ENCODE measurements at places on chromosomes 2 and 18.

DNA sequence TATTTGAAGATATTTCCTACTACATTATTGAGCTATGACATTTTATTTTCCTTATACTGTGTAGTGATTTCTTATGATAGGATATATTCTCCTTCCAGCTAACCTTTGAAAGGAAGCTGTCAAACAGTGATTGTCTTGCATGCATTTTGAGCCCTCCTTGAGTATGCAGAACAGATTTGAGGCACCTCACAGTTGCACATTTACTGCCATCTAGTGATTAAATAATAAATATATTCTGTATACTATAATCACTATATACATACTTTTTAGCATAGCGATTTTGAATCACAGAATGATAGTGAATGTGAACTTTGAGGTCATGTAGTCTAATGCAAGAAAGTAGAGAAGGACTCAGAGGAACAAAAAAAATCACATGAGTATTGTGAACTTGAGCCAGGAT lies 268.4 kb upstream of the CDH19 start:
- DNase-seq: no peak

- no peak for DNase-seq
These were observed 4.1 kb upstream of the RMP24 start for GRCh38 chr18:35968278-35968880.

- no peak for DNase-seq
These were observed 19.7 kb downstream of the MIB1 start for GRCh38 chr18:21760321-21760720.

DNA sequence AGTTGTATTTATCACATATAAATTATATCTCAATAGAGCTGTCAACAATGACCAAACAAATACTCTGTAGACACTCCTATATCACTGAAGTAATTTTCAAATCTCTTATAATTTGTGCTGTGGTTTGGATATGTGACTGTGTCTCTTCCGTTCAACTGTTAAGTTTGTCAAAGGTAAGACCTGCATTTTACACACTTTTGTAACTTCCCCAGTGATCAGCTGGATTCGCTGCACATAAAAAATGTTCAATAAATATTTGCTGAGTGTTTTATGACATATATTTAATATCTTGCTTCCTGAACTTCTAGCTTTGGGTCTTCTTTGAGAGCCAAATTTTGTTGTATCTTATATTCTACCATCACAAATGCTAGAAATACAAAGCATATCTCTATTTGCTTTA lies 57.3 kb upstream of the ROCK1 start:
- no peak for DNase-seq

GRCh38 chr2:141957321-141957720 lies 173.5 kb downstream of the LRP1B start:
- no peak for DNase-seq

- no peak for DNase-seq
These were observed 254.0 kb downstream of the CALCRL start for GRCh38 chr2:187194049-187194448.

DNA sequence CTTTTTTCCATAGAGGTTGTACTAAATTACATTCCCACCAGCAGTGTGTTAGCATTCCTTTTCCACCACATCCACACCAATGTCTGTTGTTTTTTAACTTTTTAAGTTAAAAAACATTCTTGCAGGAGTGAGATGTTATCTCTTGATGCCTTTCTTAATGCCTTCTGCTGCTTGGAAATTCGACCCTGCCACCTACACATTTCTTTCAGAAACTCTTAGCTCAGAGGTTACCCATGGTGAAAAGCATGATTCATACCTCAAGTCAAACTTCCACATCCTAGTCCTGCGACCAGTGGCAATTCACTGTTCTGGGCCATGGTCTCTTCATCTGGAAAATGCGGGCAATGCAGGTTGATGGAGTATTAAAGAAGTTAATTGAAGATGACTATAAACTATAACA lies 12.7 kb upstream of the HNMT start:
- no peak for DNase-seq

Measured in CD4-positive, alpha-beta T cell treated with Interleukin-10 for 1 hour (primary cell).